ENCODE measurements at places on chromosomes 11 and 22. TPM values are rescaled to one million over a fixed set of nuclear protein-coding genes. Genes with fewer than 3 reads are reported as not detected.

GRCh38 chr11:69317401-69318092, 23.6 kb downstream of the MYEOV start:
- DNase-seq = no peak

DNA sequence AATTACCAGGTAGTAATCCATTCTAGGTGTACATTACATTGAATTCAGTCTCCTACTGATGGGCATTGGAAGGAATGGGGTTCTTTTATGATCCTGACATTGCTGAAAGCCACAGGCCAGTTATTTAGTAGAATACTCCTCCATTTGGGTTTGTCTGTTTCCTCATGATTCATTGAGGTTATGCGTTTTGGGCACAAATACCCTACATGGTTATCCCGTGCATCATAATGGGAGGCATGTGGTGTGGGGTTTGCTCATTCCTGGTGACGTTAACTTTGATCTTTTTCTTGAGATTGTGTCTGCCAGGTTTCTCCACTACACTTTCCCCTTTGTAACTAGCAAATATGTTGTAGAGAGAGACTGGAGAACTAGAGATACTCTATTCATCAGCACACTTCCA, 5.5 kb downstream of the FOLR3 start:
- no peak for DNase-seq

Gene LGR4
- total RNA-seq = 2.7 TPM

Gene BIK
- 1.7 TPM for total RNA-seq

Gene AP5B1
- 16.8 TPM for total RNA-seq

Gene CCDC88B
- total RNA-seq = 144 TPM

Gene MYRF
- 0.30 TPM for total RNA-seq
